ENCODE measurements at places on chromosomes 6 and 20.

- no peak overlapping the region for H3K27ac ChIP-seq
- H3K27me3 ChIP-seq = no peaks in the 10 kb centered on the region
- no peaks in the 10 kb centered on the region for H3K4me1 ChIP-seq
- no peaks in the 10 kb centered on the region for H3K36me3 ChIP-seq
- no peak overlapping the region for H3K4me3 ChIP-seq
- no peak for DNase-seq
Observed at GRCh38 chr20:22106308-22106938, 401.0 kb downstream of the PAX1 start.

DNA sequence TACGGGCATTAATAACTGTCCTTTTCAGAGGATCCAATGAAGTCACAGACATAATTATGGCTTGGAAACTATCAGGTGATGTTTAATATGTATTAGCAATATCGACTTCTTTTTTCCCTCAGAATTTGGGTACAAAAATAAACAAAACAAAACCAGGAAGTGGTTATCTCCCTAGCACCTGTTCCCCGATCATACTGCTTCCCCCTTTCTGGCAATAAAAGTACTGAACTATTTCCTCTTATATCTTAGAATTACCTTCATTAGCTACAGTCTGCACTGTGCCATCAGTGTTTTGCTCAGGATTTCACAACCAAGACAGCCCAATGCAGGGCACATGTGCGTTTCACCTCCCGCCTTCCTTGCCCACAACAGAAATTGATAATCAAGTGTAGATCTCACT, 216.9 kb upstream of the BTBD3 start:
- H3K4me1 ChIP-seq = no peaks in the 10 kb centered on the region
- no peaks in the 10 kb centered on the region for H3K36me3 ChIP-seq
- DNase-seq = no peak
- H3K27me3 ChIP-seq = no peaks in the 10 kb centered on the region
- no peak overlapping the region for H3K27ac ChIP-seq
- H3K4me3 ChIP-seq = no peak overlapping the region

DNA sequence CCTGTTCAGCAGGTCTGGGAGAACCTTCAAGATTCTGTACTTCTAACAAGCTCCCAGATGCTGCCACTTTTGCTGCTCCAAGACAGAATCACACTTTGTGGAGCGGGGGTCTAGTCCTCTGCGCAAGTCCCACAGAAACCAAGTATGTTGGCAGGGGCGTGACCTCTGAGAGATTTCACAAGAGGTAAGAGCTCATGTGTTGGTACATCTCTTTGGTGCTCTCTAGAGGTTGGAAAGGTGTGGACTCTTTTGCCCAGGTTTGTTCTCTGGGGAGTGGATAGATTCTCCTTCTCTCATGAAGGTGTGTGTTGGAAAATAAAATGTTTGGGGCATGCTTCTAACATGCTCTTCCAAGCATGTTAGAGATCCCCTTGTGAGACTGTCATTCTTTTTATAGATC, 340.9 kb upstream of the IRAK1BP1 start:
- no peak overlapping the region for H3K27ac ChIP-seq
- DNase-seq = no peak
- no peaks in the 10 kb centered on the region for H3K36me3 ChIP-seq

- no peaks in the 10 kb centered on the region for H3K27me3 ChIP-seq
- no peaks in the 10 kb centered on the region for H3K36me3 ChIP-seq
Observed at GRCh38 chr6:143697076-143697800, 19.5 kb downstream of the PHACTR2 start.

GRCh38 chr20:22404419-22405170, 179.8 kb downstream of the FOXA2 start:
- H3K27ac ChIP-seq = peak overlapping the region; percentile 45
- H3K27me3 ChIP-seq = no peaks in the 10 kb centered on the region
- peaks cover 24% of the 10 kb centered on the region for H3K4me1 ChIP-seq
- DNase-seq = peak; percentile 38

DNA sequence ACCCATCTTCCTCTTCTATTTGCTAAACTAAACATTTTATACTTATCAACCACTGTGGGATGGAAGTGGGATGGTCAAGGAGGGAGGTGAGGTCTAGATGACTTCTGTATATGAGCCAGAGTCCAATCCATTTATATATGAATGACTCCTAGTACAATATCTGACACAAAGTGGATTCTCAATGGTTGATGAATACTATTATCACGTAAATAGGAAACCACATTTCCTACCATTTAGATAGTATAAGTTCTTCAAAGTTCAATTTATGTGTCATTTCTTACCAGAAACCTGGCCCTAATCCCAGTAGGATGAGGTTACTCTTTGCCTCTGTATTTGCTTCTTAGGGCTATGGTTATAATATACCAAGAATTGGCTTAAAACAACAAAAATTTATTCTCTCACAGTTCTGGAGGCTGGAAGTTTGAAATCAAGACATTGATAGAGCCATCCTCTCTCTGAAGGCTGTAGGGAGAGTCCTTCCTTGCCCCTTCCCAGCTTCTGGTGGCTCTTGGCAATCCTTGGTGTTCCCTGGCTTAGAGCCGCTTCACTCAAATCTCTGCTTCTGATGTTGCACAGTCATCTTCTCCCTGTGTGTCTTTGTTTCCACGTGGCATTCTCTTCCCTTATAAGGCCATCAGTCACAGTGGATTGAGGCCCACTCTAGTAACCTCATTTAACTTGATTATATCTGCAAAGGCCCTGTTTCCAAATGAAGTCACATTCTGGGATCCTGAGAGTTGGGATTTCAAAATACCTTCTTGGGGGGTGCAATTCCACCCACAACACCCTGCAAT, 41.0 kb upstream of the RAB23 start:
- no peaks in the 10 kb centered on the region for H3K4me1 ChIP-seq
- no peaks in the 10 kb centered on the region for H3K36me3 ChIP-seq
- H3K4me3 ChIP-seq = no peak overlapping the region
- DNase-seq = no peak
- H3K27me3 ChIP-seq = no peaks in the 10 kb centered on the region

- no peaks in the 10 kb centered on the region for H3K36me3 ChIP-seq
- H3K4me3 ChIP-seq = no peak overlapping the region
- H3K27ac ChIP-seq = no peak overlapping the region
- no peaks in the 10 kb centered on the region for H3K4me1 ChIP-seq
- DNase-seq = no peak
Observed at GRCh38 chr6:141658696-141659095, 474.0 kb upstream of the GJE1 start.

DNA sequence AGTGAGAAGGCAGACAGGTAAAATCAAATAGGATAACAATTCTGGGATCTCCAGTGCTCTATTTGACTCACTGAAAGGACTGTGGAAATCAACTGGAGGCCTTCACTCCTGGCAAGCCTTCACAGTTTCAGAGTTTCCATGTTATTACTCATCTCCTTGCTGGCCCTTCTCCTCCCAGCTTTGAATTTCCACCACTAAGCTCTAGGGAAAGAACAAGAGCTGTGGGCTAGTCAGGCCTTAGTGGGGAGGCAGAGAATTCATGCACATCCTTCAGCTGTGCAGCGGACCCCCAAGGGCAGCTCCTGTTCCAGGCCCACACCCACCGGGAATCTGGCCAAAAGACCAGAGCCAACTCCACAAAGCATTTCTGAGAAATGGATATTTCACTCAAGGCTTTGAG, 26.0 kb downstream of the MYLIP start:
- H3K4me3 ChIP-seq = no peak overlapping the region
- no peak overlapping the region for H3K27ac ChIP-seq
- H3K27me3 ChIP-seq = no peaks in the 10 kb centered on the region

- H3K36me3 ChIP-seq = no peaks in the 10 kb centered on the region
- H3K4me1 ChIP-seq = no peaks in the 10 kb centered on the region
- H3K4me3 ChIP-seq = no peak overlapping the region
- H3K27ac ChIP-seq = no peak overlapping the region
- DNase-seq = no peak
- H3K27me3 ChIP-seq = no peaks in the 10 kb centered on the region
Observed at GRCh38 chr20:16661756-16662155, 68.1 kb upstream of the SNRPB2 start.

- H3K36me3 ChIP-seq = no peaks in the 10 kb centered on the region
- no peak overlapping the region for H3K4me3 ChIP-seq
- no peaks in the 10 kb centered on the region for H3K4me1 ChIP-seq
- H3K27ac ChIP-seq = no peak overlapping the region
- no peak for DNase-seq
Observed at GRCh38 chr20:32968478-32969241, 35.6 kb downstream of the SUN5 start.

GRCh38 chr6:151757506-151757955, 50.0 kb upstream of the ESR1 start:
- H3K27me3 ChIP-seq = no peaks in the 10 kb centered on the region
- DNase-seq = no peak
- H3K4me1 ChIP-seq = peaks cover 9% of the 10 kb centered on the region
- H3K4me3 ChIP-seq = no peak overlapping the region

GRCh38 chr6:90286884-90287488, 9.7 kb downstream of the BACH2 start:
- H3K4me1 ChIP-seq = peaks cover 25% of the 10 kb centered on the region
- no peaks in the 10 kb centered on the region for H3K36me3 ChIP-seq
- H3K27me3 ChIP-seq = no peaks in the 10 kb centered on the region
- DNase-seq = no peak
- H3K4me3 ChIP-seq = no peak overlapping the region

- no peaks in the 10 kb centered on the region for H3K27me3 ChIP-seq
- H3K36me3 ChIP-seq = no peaks in the 10 kb centered on the region
- peaks cover 6% of the 10 kb centered on the region for H3K4me1 ChIP-seq
- no peak overlapping the region for H3K27ac ChIP-seq
- peak; percentile 26 for DNase-seq
- no peak overlapping the region for H3K4me3 ChIP-seq
Observed at GRCh38 chr6:35185302-35185681, 28.5 kb upstream of the SCUBE3 start.
